Ammon's horn (tissue), 1 donor: ENCODE measurements at places on chromosomes 3 and 15.

DNA sequence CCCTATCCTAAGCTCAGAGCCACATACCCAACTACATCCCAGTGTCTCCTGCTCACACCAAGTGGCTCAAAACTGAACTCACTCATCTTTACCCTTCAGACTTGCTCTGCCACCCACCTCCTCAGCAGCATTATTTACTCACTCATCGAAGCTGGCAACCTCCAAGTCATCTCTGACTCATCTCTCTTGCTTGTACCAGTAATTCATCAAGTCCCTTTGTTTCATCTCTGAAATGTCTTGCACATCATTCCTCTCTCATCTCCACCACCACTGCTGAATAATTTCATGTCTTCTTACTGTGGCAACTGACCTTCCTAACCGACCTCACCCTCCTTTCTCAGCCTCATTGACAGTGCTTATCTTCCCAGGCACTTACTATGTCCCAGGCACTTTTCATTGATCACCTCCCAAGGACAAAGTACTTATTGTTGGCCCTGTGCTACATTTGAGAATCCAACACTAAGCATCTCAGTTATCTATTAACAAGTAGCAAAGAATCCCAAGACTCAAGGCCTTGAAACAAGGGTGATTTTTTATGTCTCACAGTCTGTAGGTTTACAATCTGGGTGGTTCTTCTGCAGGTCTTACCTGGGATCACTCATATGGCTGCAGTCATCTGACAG, 82.0 kb downstream of the MRPL46 start:
- peak; percentile 35 for DNase-seq

- DNase-seq, result no peak
Measured at GRCh38 chr3:62277986-62278385, 95.4 kb downstream of the FEZF2 start.

DNA sequence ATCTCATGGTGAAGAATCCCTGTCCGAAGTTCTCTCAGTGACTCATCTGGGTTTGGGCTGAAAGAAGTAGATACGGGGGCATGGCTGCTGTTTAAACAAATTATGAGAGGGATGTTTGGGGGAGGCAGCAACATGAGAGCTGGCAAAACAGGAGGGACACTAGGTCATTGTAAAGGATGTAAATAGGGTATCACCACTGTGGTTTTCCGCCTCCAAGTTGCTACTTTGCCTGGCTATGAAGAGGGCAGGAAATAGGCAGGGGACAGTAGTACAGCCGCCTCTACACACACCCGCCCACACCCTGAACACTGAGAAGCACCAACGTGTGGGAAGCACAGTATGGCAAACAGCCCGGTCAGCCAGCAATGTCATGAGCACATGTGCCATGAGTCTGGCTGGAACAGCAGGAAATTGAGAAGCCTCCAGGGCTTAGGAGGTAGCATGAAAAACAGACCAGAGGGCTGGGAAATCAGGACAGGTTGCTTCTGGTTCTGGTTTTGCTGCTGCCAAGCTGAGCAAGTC, 17.1 kb downstream of the HEXA start:
- peak; percentile 72 for DNase-seq

GRCh38 chr15:75036212-75036616, 12.8 kb downstream of the PPCDC start:
- no peak for DNase-seq
